ENCODE measurements at places on chromosomes 5 and 9.

DNA sequence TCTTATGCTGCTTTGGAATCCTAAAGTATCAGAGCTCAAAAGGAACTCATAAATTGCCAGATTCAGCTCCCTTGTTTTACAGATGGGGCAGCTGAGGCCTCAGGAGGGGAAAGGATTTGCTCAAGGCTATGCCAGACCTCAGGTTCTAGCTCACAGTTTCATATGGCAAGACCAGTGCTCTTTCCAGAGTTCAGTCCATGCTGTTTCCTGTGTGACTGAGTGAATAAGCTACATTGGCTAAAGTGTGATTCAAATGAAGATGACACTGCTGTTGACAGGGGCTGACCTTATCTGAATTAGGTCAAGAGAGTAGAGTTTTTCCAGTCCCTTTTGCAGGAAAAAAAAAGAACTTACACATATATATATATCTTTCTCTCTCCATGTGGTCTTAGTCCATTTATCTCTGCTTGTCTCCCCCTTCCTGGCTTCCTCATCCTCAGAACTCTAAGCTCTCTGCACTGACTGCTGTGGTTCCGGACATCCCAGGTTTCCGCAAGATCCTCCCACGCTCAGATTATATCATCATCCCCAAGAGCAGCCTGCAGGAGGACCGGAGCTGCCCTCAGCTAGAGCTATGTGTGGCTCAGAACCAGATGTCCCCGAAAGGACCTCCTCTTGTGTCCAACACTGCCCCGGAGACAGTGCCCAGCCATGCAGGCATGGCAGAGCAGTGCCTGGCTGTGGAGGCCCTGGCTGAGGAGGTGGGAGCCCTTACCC, 9.3 kb downstream of the HMGXB3 start:
- DNase-seq, result no peak

- DNase-seq, result no peak
These were observed 74.8 kb upstream of the TMEM171 start for GRCh38 chr5:73045623-73046022.

DNA sequence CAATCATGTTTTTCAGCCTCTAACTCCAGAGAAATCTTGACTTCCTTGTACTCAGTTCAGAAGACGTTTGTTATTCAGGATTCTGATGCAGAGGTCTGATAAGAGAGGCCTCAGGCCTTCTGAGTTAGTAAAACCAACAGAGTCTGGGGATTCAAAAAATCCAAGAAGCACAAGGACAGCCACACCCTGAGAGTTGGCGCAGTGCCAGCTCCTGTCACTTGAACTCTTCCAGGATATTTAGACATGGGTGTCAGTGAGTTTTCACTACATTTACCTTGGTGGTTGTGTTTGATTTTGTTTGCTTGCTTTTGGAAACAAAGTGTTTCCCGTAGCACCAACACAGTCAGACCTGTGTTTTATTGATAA, 41.6 kb upstream of the PDE8B start:
- no peak for DNase-seq

DNA sequence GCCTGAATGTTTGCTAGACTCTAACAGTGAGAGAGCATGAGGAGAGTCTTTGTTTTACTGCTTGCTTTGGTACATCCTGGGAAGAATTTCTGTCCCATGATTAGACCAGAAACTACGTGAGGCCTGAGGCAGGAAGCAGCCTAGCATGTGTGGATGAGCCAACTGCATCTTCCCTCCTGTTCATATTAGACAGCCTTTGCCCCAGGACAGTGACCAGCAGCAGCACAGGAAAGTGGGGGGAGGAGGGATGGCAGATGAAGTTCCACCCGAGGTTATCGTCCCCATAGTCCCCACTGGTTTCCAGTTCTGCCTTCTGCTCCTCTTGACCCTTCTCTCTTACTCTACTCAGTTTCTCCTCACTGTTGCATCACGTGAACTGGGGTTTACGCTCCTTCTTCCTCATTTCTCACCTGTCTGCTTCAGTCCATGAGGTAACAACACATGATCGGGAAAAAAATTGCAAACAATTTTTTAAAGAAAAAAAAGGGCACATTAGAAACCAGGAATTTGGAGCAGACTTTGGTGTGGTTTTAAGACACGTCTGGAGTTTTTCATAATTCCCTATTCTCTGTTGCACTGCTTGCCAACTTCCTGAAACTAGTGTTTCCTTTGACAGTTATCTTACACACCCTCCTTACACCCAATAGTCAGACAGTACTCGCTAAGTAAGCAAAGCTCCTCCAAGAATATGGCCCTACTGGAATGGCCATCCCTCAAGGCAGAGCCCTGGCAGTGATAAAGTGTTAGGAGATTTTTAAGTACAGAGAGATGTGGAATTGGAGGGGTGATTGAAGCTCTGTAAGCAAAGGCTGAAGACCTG, 84.1 kb downstream of the SNX18 start:
- DNase-seq, result peak; percentile 69
